ENCODE measurements at places on chromosomes 2 and 18.

DNA sequence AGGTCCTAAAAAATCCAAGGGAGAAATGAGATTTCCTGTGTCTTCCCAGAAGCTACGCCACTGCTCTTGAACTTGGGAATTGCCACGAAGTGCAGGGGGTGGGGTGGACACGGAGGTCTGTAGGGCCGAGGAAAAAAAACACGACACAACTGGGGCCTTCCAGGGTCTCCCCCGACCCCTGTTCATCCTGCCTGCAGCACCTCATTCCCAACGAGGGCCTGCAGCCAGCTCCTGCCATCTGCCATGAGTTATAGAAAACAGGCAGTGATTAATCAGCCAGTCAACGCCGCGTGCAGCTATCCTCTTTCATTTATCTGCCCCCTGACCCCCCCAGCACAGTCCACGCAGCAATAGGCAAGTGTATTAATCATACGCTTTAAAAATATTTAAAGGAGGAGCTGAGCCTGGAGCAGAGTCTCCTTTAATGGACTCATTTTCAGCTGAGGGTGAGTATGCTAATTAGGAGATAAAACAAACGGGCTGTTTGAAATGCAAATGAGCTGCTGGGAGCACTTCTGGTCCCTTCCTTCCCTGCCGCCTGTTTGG is 209.9 kb downstream of the TFCP2L1 start:
- DNase-seq = peak; percentile 96

- DNase-seq = no peak
These were observed 325.6 kb upstream of the TNP1 start for GRCh38 chr2:217185265-217185995.

DNA sequence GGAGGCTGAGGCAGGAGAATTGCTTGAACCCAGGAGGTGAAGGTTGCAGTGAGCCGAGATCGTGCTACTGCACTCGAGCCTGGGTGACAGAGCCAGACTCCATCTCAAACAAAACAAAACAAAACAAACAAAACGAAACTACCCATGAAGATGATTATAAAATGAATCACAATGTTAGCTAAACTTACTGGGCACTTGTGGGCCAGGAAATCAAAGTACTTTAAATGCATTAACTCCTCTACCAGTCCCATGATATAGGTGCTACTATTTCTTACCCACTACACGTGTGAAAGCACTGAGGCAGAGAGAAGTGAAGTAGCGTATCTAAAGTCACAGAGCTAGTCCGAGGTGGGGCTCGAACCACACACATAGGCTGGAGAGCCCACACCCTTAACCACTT is 53.6 kb downstream of the POLE4 start:
- DNase-seq = no peak

DNA sequence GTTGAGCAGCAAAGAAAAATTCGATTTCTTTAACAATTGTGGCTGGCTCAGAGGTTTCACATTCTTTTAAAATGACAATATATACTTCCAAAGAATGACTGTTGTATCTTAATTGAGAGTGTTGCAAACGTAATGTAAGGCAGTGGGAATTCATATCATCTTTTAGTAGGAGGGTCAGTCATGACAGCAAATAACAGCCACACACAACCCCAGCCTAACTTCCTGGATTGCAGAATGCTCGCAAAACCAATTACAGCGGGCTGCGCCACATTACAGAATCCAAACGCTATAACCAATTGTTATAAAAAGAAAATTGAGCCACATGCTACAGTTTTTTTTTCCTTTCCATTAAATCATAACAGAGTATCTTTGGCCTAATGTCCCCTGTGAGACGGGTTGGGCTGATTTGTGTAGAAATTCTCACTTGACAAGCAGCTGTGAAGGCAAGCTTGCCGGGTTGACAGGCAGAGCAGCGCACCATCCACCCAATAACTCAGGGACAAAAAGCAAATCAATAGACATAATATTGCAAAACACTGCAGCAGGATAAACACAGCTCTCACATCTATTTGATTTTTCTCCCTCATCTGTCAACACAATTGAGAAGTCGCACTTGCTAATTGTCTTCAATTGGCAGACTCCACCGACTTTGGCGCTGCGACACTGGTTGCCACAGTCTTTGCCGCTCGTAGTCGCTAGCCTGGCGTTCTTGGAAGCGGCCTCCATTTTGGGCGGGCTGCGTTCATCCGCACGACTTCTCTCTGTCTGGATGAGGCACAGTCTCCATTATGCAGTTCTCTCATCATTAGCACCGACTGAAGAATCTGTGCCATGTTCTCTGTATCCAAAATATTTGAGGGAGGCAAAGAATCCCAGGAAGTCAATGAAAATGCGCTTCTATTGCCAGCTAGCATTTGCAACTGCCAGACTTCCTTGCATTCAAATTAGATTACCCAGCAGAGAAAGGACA is 95.0 kb upstream of the CCDC68 start:
- DNase-seq = no peak

DNA sequence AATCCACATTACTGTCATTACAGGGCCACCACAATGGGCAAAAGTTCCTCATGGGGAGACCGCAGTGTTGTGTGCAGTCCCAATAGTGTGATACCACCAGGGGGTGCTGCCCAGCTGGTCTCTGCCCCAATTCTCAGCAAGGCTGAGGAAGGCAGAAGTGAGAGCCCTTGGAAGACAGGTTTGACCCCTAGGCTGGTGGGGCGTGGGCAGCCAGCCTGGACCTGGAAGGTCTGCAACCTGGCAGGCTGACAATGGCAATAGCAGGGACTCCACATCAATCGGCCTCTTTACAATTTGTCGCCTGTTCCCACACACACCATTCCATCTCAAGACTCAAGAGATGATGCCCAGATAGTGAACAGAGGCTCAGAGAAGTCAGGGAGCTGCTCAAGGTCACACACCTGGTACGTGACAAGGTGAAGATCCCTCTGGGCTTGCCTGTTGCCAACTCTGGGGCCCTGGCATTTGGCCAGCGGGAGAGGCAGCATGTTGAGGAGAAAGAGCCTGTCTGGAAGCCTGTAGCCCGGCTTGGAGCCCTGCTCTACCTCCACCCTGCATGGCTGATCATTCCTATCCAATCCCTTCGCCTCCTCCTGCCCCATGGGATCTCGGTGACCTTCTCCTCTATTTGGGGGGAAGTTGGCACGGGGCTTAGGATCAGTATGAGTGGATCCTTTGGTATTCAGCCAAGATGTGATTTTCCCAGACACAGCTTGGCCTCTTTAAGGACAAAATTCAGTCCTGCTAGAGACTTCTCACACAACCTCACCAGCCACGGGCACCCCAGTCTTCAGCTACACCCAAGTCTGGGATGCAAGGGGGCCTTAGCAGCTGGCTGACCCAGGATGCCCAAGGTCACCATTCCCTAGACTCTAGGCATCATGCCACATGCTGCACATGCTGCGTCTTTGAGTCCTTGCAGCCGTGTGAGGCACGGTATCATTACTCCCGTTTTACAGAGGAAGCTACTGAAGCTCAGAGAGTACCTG is 2.9 kb upstream of the ATOH8 start:
- DNase-seq = no peak

DNA sequence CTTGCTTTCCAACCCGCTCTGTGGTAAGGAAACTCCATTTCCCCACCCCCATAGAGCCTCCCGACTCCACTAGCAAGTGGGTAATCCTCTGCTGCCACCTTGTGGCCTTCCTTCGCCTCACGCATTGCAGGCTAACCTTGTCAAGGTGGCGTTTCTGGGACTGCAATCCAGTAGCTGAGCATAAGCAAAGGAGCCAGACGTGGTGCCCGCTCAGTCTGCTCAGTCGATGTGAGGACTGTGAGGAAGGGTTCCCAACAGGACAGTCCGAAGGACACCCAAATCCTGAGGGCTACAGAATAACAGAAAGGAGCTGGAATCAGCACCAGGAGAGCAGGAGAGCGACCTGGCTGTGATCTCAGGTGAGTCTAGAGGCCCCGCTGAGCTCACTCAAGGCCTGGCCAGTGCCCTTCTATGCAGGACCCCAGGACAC is 144.2 kb downstream of the SUCLG1 start:
- DNase-seq = peak; percentile 86

DNA sequence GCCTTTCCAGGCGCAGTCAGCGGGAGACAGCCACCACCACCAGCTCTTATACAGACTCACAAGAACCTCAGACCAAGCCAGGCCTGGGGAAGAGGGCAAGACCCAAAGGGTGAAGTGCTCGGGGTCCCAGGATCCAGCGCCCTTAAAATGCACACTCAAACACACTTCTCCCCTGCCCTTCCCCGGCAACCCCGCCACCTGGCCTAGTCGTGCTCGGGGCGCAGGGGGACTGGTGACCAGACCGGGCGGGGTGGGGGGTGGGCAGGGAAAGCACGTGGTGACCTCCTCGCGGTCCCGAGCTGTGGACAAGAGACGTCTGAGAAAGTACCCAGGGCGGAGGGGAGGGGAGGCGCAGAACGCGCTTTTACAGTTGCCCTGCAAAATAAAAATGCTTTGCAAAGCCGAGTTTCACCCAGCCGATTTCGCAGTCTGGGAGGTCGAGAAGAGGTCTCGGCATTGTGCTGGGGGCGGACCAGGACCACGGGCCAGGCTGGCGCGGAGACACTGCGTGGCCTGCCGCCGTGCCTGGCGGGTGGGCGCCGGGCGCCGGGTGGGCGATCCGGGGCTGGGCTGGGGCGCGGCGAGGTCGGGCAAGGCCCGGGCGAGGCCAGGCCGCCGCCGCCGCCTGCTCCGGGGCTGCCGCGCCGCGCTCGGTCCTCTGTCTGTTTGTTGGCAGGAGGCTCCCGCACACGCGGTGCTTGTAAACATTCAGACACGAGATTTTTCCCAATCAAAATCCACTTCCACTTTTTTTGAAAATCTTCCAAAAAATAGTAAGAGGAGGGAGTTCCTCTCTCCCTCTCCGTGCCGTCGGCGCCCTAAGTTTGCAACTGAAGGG is 2.0 kb downstream of the BCL11A start:
- peak; percentile 76 for DNase-seq

GRCh38 chr18:74225193-74225840 is 66.4 kb downstream of the CYB5A start:
- no peak for DNase-seq

GRCh38 chr2:109613081-109613921 is 465 bp downstream of the SEPTIN10 start:
- DNase-seq = no peak

GRCh38 chr2:74252862-74253261 is 54.4 kb downstream of the MTHFD2 start:
- no peak for DNase-seq
